ENCODE measurements at places on chromosomes 4 and X.

DNA sequence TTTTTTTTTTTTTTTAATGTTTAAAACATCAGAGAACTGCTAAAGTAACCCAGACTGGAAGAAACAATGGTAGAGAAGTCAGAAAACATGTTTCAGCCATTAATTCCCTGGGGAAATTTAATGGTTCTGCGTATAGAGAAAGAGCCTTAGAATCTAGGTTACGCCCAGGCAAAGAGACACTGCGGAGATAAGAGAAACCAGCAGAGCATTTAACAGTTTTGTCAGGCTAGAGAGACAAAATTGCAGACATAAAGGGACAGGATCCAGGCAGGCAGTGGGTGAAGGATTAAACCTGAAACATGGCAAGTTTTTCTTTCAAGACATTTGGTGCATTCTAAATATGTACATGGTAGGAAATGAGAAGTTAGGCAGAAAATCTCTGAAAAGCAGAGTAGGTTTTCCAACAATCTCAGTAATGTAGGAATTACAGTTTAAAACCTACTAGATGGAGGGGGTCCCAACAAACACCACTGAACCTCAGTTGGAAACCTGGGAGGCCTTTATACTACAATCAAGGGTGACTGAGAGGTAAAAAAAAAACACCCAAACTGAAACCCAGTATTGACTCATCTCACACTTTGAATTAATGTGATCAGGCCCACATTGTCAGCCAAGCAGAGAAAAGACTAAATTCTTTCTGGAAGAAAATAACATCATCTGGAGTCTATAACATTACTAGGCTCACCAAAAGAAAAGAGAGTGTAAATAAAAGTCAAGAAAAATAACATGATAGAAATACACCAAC, 254.2 kb upstream of the NWD2 start:
- no peak for DNase-seq

- no peak for DNase-seq
Observed at GRCh38 chrX:19718642-19719041, 168.8 kb downstream of the SH3KBP1 start.

GRCh38 chr4:79576429-79576753, 168.4 kb upstream of the GK2 start:
- peak; percentile 23 for DNase-seq

- DNase-seq = no peak
Observed at GRCh38 chr4:19557161-19557560, 694.5 kb upstream of the SLIT2 start.

GRCh38 chr4:23942471-23942870, 52.6 kb upstream of the PPARGC1A start:
- no peak for DNase-seq

GRCh38 chr4:5887011-5887360, 5.9 kb downstream of the CRMP1 start:
- DNase-seq = no peak
